BJ (cell line): ENCODE measurements at places on chromosomes 4 and X. TPM values are rescaled to one million over a fixed set of nuclear protein-coding genes. Genes with fewer than 3 reads are reported as not detected.

DNA sequence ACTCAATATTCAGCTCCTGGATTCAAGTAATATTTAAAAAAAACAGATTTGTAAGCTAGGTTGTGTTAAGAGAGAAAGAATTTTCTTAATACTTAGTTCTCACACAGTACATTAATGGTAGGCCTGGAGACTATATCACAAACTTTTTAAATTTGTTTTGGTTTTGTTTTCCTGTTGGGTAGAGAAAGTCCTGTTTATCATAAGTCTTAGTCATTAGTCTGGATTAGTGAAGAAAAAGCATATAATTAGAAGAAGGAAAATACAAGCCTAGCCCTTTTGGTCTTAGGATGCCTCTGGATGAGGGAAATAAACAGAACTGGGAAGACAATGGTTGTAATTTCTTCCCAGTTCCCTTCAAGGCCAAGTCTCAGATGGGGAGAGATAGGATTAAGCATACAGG, 163.6 kb downstream of the ADAMTS3 start:
- DNase-seq, result no peak

DNA sequence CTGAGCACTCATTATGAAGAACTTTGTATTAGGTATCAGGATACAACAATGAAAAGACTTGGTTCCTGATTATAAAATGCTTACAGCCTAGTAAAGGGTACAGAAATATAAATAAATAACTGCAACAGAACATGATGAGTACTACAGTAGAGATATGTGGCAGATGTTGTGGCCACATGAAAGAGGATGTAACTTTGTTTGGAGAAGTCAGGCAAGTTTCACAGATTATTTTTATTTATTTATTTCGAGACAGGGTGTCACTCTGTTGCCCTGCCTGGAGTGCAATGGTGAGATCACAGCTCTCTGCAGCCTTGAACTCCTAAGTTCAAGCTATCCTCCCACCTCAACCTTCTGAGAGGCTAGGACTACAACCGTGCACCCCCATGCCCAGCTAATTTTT, 15.8 kb upstream of the UBE2K start:
- no peak for DNase-seq

GRCh38 chr4:7929118-7929951, 10.3 kb downstream of the AFAP1 start:
- no peak for DNase-seq

GRCh38 chr4:16264798-16265197, 38.5 kb upstream of the TAPT1 start:
- DNase-seq, result no peak

GRCh38 chr4:17528551-17529165, 13.7 kb downstream of the CLRN2 start:
- no peak for DNase-seq

DNA sequence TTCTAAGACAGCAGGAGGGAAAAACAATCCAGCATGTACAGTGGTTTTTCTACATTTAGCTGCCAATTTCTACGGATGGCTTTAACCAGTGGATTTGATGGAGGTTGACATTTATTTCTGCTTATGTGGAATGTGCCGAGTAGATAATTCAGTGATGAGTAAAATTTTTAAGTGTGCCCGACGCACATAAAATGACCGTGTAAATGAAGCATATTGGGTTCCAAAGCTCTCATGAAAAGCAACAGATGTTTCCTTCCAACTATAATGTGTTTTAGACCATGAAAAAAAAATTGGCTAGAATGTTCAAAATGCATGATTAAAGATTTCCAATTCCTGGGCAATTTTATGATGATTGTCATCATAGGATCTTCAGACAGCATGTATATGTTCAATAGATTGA, 14.1 kb downstream of the INPP4B start:
- DNase-seq, result no peak

- no peak for DNase-seq
Observed at GRCh38 chr4:189507060-189507459, 433.6 kb upstream of the FRG1 start.

DNA sequence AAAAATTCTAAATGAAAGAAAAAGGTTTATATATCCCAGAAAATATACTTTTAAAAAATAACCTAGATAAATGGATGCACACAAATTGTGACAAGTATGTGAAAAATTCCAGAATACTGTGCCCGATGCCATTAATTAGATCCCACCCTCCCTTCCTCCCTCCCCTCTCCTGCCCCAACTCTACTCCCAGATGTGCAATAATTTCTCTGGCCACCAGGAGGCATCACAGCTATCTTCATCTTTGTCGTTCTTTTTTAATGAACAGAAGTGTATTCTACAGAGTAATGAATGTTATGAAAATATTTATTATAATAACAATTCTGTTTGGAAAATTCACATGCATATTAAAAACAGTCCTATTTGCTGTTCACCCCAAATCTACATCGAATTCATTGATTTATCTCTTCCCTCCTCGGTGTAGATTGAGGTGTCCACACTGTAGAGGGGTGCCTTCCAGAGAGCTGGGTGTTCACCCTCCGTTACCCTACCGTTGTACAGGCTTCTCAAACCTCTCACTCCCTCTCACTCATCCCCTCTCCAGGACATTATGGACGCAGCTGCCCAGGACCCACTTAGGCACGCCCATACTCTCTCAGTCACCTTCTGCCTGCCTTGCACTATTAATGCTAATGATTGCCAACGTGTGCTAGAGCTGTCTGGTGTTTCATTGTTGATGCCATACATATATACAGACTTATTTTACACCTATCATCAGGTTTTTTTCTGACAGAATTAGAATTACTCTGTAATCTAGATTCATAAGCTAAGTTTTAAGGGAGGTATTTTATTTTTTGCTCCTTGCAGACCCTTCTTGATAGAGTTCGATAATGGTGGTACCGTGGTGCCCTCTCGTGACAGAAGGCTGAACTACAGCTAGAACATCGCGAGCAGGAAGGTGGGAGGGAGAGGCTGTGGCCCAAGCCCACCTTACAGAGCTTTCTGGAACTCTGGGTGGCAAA, 14.1 kb downstream of the RAB40AL start:
- no peak for DNase-seq

GRCh38 chrX:72121383-72121782, 10.3 kb downstream of the RTL5 start:
- peak; percentile 39 for DNase-seq

Gene CRMP1
- 0.02 and 0.09 TPM in 2 replicates for polyA plus RNA-seq

Gene PJA1
- 20.2 and 21.7 TPM in 2 replicates for polyA plus RNA-seq

Gene APLN
- 0.09 and 0.11 TPM in 2 replicates for polyA plus RNA-seq

Gene FRMD7
- polyA plus RNA-seq, result not detected in 2 replicates

Gene VCX3A
- not detected in 2 replicates for polyA plus RNA-seq

Gene SFRP2
- polyA plus RNA-seq, result 0.05 TPM in 1 of 2 replicates, not detected in the other

Gene BRCC3
- polyA plus RNA-seq, result 11.6 and 16.1 TPM in 2 replicates

Gene ETDA
- not detected in 2 replicates for polyA plus RNA-seq
